ENCODE measurements at places on chromosomes 5 and 9.

- no peak for DNase-seq
These were observed 806 bp downstream of the ZNF474 start for GRCh38 chr5:122130152-122130551.

GRCh38 chr9:4020038-4020754, 279.7 kb downstream of the GLIS3 start:
- no peak for DNase-seq

DNA sequence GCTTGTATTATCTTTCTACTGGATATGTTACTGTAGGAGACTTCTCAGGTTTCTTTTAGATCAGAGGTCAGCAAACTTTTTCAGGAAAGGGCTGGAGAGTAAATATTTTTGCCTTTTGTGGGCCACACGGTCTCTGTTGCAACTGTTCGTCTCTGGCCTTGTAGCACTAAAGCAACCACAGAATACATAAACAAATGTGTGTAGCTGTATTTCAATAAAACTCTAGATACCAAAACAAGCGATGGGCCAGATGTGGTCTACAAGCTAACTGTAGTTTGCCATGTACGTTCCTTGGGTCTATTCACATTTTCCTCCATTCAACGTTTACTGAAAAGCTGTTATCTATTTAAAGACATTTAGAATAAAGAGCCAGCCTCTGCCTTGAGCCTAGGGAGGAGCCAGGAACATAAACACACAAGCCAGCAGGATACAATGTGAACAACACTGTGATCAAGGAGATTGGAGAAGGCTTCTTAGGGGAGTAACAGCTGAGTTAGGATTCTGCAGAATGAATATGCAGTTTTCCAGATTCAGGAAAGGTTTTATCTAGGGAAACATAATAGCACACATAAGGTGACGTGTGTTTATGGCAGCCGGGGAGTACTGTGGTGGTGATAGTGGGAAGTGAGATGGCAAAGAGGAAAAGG, 33.0 kb upstream of the HOMER1 start:
- DNase-seq, result no peak

DNA sequence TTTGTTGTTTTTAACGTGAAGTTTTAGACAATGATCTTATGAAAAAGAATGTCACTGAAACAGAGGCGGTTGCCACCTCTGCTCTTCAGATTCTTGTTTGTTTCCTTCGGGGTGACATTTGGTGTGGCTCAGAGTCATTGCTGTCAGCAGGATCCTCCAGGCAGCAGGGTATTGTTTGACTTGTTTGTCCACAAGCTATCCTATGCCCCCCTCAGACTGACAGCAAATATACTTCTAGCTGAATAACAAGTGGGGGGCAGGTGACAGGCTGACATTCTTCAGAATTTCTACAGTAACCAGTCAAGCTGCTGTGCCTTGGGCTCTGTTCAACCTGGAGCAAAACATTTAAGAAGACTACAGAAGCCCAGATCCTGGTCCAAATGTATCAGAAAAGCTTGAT, 383.3 kb downstream of the YTHDC2 start:
- DNase-seq, result no peak

DNA sequence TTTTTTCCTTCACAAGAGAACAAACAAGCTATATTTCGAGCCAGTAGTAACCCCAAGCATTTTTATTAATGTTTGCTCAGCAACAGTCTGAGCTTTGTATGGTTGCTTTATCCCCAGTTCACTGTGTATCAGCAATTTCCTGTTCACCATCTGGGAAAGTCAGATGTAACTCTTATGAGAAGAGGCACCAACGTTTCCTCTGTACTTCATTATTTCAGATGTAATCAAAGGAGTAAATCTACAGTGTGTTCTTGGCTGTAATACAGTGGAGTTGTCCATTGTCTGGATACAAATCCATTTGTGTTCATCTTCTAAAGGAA, 340.2 kb downstream of the ARRDC3 start:
- no peak for DNase-seq

DNA sequence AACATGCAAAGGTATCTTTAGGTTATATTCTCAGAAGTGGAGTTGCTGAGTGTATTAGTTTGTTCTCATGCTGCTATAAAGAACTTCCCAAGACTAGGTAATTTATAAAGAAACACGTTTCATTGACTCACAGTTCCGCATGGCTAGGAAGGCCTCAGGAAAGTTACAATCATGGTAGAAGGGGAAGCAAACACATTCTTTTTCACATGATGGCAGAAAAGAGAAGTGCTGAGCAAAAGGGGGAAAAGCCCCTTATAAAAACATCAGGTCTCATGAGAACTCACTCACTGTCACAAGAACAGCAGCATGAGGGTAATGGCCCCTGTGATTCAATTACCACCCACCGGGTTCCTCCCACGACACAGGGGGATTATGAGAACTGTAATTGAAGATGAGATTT, 163.6 kb upstream of the PRLR start:
- DNase-seq, result no peak

- peak; percentile 11 for DNase-seq
These were observed 35.9 kb downstream of the TGFBR1 start for GRCh38 chr9:99140685-99141314.

DNA sequence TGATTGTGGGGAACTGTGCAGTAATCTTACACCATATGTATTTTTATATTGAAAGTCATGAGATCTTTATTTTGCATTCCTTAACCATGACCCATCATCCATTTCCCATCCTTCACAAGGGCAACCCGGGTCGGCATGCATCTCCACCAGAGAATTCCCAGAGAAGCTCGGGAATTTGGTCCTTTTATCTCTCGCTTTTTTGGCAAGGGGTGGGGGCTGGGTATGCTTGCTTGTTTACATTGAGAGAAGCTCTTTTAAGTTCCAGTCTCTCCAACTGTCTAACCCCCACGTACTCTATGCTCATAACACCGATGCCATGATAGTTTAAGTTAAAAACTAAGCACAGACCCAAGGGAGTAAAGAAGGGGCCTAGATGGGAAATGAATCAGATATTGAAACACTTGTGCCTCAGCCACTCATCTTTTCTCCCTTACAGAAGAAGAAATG, 109.9 kb upstream of the NFIB start:
- DNase-seq, result no peak

- no peak for DNase-seq
These were observed 68.9 kb downstream of the PPIC start for GRCh38 chr5:122967625-122968024.

- DNase-seq, result no peak
These were observed 150.6 kb upstream of the ATP10B start for GRCh38 chr5:161002571-161003074.

DNA sequence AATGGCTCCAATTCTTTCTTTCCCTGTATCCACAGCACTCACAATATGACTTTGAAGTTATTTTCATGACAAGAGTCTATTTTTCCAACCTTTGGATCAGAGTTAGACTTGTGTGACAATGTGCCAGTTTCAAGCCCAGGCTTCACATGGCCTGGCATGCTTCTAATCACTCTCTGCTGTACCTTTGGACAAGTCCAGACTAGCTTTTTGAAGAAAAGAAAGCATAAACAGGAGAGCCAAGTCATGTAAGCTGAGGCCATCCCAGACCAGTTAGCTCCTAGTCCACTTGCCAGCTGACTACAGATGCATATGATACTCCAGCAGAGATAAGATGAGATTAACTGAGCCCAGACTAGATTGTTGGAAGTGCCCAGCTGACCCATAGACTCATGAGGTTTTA, 513.6 kb upstream of the C9orf72 start:
- DNase-seq, result no peak

DNA sequence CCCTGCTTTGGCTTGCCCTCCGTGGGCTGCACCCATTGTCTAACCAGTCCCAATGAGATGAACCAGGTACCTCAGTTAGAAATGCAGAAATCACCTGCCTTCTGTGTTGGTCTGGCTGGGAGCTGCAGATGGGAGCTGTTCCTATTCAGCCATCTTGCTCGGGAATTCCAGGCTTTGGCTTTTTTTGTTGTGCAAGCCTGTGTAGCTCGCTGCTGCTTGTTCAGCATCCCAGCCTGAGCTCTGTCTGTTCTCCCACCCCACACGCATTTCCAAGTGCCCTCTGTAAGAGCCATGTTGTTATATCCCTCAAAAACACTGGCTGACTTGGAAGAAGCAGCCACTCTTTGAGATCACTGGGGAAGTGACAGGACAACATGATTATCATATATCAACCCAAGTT, 101.6 kb upstream of the DPYSL3 start:
- no peak for DNase-seq

- DNase-seq, result no peak
These were observed 84.6 kb downstream of the HRH2 start for GRCh38 chr5:175742290-175742994.

DNA sequence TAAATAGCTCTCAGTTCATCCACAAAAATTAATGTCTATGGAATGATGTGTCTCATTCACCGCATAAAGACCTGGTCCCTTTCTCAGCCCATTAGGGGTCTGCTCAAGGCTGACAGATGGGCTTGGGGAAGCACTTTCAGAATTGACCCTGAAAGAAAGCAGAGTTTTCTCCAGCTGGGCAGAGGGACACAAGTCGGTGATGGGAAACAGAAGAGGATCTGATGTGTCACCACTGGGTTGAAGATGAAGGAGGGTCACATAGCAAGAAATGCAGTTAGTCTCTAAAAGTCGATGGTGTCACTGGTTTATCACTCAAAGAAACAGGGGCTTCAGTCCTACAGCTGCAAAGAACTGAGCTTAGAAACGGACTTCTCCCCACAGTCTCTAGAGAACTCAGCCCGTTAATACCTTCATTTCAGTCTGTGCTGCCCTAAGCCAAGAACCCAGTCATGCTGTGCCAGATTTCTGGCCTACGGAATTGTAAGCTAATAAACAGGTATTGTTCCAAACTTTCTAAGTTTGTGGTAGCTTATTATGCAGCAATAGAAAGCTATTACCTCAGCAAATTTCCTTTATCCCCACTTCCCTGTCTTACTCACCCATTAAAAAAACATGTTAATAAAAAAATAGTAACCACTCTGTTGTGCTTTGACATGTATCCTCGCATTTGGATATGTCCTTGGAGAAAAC, 64.6 kb downstream of the ADAMTS12 start:
- DNase-seq, result no peak

- DNase-seq, result no peak
These were observed 86.0 kb downstream of the KCNT1 start for GRCh38 chr9:135787776-135788575.

DNA sequence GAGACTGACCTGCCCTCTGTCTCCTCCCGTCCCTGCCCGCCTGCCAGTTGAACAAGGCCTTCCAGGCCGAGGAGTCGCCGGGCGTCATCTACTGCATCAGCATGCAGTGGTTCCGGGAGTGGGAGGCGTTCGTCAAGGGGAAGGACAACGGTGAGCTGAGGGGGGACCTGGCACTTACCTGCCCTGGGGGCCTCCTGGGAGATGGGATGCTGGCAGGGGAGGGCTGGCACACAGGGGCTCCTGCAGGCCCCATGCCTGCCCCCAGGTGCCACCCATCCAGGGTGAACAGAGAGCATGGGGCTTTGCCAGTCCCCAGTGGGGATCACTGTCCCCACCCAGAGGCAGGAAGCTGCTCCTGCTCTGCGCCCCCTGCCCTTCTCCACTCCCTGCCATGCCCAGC, 43.0 kb downstream of the USP20 start:
- DNase-seq, result no peak

GRCh38 chr5:89071101-89071940, 188.3 kb upstream of the MEF2C start:
- no peak for DNase-seq

- no peak for DNase-seq
These were observed 559.8 kb downstream of the HINT1 start for GRCh38 chr5:130605234-130605633.

GRCh38 chr5:33649549-33650482, 209.1 kb downstream of the TARS1 start:
- no peak for DNase-seq

GRCh38 chr9:105854026-105854782, 159.9 kb downstream of the TMEM38B start:
- no peak for DNase-seq

DNA sequence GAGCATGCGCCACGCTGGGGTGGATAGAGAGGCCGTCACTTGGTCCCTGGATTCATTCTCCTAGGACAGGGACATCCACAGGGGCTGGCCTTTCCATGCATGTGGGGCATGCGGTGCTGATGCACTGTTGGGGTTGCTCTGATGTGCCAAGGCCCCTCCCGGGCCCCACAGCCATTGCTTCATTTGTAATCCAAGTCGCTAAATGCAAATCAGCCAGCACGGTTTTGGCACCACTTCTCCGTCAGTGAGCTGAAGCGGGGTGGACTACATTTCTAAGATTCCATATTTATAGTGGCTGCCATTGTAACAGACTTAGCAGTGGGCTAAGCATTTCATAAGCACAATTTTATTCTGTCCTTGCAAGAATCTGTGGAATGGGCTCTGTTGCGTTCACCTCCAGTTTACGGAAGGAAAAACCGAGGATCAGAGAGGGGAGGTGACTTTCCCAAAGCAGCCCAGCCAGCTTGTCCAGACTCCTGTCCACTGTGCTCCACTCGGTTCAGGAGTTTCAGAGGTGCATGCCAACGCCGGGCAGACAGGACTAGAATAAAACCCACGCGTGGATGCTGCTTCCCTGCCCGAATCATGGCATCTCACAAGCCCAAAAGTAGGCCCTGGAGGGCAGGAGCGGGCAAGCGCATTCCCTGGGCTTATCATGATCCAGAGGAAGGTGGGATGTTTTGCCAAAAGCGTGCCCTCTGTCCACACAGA, 102.6 kb upstream of the COL5A1 start:
- DNase-seq, result no peak

- no peak for DNase-seq
These were observed 101.1 kb upstream of the GNAQ start for GRCh38 chr9:78132701-78133058.

DNA sequence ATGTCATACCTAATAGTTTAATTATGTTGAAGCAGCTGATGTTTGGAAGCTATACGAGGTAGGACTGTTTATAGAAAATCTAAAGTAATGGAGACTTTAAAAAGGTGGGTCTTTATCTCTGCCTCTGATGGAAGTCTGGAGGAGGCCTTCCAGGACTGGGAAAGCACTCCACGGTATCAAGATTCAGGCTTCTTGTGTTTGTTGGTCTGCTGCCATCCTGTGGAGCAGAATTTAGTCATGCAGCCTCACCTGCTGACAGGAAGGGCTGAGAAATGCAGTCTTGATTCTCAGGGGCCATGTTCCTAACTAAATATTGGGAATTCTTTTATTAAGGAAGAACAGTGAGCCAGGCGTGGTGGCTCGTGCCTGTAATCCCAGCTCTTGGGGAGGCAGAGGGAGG, 15.9 kb downstream of the SPDL1 start:
- DNase-seq, result no peak

GRCh38 chr5:91049800-91050199, 333.3 kb downstream of the ARRDC3 start:
- DNase-seq, result no peak

Data from stimulated activated CD8-positive, alpha-beta memory T cell treated with anti-CD3 and anti-CD28 coated beads, Interleukin-12 subunit alpha, Interleukin-12 subunit beta, amount 100 ng/mL, for 4 hours (primary cell).